ENCODE measurements at places on chromosomes 3 and 15.

GRCh38 chr15:52013151-52013791, 5.7 kb upstream of the MAPK6 start:
- DNase-seq: peak; percentile 41

- no peak for DNase-seq
Observed at GRCh38 chr3:71778353-71778752, 6.6 kb downstream of the PROK2 start.

DNA sequence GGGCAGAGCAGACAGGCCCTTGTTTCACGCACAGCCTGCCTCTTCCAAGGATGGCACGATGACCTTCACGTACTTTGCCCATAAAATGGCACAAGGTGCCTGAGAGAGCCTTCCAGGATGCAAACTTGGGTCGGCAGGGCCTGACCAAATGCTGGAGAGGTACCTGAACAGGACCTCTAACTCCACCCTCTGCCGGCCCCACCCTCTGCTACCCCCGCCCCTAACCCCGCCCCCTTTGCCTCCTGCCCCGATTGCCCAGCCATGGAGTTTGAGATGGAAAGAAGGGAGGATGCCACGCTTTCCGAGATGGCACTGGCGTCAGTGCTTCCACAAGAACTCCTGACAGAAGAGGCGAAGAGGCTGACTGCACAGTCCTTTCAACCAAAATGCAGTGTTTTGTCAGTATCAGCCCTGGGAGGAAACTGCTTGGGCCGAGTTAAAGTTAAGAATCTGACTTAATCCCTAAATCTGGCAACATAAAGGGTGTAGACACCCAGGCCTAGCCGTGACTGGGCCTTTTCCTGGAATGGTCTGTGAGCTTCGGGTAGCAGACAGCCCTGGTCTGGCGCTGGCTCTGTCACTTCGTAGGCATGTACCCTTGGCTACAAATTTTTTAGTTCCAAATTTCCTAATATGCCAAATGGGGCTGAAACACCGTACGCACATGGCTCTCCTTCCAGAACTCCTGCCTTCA, 230.3 kb upstream of the RGMA start:
- DNase-seq: no peak

GRCh38 chr3:32292085-32292796, 53.8 kb downstream of the CMTM8 start:
- no peak for DNase-seq

GRCh38 chr15:70023769-70024491, 73.8 kb downstream of the TLE3 start:
- DNase-seq: no peak

- DNase-seq: peak; percentile 61
Observed at GRCh38 chr15:70480196-70480856, 283.0 kb downstream of the UACA start.

- DNase-seq: no peak
Observed at GRCh38 chr3:141246224-141246957, 14.8 kb downstream of the PXYLP1 start.

- DNase-seq: no peak
Observed at GRCh38 chr3:112930771-112931170, 44.1 kb downstream of the CD200R1 start.

DNA sequence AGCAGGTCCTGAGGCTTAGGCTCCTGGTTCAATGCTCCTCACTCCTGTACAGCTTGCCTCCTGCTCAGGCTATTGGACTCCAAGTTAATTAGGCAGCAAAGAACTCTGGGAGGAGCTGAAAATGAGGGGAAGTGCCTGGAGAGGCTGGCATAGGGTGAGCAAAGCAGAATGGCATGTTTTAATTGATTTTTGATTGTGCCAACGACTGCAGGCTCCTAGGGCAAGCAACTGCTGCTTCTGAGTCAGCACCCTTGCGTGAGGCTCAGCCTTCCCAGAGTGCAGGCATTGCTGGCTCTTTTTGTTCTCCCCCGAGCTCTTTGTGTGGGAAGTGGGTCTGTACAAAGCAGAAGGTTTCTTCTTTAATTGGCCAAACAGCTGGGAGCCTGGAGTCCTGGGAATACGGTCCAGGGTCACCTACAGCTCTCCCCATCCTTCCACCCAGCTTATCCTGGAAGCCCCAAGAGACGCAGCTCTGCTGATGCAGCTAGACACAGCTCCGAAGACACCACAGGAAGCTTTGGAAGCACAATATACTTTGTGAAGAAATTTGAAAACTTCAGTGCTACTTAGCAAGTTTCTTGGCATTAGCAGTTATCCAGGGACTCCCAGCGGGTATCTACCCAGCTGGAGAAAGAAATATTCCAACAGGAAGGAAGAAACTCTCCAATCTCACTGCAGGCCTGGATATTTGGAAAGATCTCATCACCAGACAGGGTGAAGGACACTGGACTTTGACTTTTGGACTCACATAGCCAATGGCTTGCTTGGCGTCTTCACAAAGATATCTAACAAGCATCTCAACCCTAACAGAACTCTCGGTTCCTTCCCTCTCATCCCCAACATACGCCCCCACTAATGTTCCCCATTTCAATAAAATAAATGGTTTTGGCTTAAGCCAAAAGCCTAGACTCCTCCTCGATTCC, 76.8 kb downstream of the BDH1 start:
- no peak for DNase-seq

DNA sequence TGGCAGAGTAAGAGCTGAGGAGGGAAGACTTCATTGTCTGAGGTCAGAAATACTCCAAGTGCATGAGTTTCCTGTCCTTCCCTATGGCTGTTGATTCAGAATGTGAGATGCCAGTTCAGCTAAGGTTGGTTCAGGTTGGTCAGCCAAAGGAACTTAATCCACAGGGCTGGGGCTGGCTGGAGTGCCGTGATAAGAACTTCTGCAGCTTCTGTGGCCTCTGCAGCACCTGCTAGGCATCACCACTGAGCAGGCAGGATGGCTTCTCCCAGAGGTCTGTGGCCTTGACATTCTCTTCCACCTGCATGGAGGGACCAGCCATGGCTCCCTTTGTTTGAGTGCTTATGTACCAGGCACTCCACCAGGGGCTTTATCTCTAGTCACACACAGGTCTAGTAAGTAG, 109.5 kb upstream of the PLXNA1 start:
- no peak for DNase-seq

DNA sequence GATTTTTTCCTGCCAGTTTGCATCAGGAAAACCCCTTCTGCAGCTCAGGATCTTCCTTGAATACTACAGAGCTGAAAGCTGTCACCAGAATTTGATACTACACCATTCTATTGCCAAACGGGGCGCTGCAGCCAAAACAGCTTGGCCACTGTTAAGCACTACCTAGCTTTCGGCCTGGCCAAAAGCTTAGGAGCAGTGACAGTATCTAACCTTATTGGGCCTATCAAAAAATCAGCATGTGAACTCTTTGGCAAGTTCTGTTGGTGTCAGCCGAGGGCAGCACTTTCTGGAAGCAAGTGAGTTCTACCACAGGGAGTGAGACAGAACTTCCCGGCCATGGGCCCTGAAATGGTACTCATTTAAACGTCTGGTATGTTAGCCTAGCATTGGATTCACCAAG, 16.1 kb upstream of the GYG1 start:
- DNase-seq: no peak

DNA sequence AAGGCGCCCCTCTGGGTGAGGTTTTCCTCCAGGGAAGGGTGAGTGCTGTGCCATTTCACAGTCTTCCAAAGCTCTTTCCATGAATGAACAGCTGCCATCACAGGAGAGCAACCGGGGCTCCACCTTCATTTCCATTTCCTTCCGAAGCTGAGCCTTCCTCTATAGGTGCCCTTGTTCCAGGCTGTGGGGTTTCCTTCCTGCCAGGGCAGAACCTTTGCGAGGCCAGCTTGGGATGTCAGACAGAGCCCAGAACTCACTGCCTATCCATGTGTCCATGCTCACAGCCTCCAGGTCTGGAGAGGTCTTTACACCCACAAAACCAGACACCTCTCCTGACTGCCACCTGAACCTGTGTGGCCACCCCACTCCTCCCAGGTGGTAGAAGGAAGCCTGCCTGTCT, 49.2 kb downstream of the SLCO2A1 start:
- no peak for DNase-seq

DNA sequence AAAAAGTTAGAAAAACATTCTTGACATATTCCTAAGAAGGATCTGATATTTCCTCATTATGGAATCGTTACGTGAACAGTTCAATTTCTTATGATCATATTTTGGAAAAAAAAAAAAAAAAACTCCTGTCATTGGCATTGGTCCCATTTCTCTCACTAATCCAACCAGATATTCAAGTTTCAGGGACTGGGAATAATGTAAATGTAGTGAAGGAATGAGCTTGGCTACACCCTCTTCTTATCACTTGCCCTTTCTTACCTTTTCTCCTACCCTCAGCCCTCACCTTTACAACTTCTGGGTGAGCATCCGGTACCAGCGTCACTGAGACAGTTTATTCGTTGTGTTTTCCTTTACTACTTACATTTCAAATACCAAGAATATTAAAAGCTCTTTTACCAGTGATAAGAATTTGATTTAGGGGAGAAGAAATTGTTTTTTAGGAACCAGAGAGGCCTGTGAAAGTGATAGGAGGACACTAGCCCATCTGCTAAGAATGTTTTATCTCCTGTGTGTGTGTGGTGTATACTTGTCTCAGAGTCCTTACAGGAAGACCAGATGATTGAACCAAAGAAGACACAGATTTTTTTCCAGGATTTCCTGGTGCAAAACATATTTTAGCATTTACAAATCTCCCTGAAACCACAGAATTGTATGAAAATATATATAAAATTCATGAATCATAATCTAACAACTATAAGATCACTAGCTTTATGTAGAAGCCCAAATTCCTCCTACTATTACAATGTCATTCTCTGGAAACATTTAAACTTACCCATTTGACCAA, 946.7 kb downstream of the ZPLD1 start:
- no peak for DNase-seq

- peak; percentile 26 for DNase-seq
Observed at GRCh38 chr3:108818404-108818803, 4.2 kb upstream of the TRAT1 start.

- no peak for DNase-seq
Observed at GRCh38 chr3:150972366-150973071, at the start of gene CLRN1. TSS of gene CLRN1 (minus strand) at chr3:150972727. CDS start at chr3:150972708, 19 bp downstream.

DNA sequence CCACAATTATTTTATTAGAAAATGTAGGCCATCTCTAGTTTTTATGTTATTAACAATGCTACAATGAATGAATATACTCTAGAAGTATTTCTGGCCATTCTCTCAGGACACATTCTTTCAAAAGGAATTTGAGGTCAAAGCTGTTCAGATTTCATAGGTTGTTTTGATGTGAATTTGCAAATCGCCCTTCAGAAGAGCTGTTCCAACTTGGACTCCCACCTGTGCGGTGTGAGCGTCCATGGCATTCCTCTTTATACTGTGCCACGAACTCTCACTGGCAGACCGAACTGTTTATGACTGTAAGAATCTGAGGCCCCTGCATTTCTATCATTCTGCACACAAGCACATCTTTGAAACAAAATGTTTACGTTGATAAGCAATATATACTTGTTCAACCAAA, 18.6 kb upstream of the SLC24A5 start:
- DNase-seq: no peak

DNA sequence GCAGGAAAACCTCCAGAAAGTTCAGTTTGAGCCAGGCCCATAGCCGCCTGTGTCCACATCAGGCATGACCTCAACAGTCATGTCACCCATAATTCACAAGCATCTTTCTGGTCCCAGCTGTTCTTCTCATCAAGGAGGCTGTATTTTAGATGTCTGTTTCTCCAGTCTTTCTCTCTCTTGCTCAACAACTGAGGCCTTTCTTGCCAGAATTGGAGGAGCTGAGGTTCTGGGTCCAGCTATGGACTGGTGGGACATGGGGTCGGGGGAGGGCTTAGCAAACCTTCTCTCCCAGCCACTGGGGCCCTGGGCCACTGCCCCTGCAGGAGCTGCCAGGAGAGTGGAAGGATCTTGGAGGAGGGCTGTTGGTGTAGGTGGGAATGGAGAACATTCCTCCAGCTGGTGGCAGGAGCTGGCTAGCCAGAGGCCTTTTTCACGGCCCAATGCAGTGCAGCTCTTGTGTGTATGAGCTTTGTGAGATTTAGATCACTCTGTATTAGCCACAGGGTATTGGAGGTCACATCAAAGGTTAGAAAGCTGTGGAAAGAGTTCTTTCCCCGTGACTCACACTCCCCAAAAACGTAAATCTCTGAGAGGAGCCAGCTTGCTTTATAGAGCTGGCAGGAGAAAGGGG, 23.5 kb downstream of the MAGEF1 start:
- no peak for DNase-seq

GRCh38 chr3:189897406-189897805, 223.3 kb downstream of the P3H2 start:
- no peak for DNase-seq

DNA sequence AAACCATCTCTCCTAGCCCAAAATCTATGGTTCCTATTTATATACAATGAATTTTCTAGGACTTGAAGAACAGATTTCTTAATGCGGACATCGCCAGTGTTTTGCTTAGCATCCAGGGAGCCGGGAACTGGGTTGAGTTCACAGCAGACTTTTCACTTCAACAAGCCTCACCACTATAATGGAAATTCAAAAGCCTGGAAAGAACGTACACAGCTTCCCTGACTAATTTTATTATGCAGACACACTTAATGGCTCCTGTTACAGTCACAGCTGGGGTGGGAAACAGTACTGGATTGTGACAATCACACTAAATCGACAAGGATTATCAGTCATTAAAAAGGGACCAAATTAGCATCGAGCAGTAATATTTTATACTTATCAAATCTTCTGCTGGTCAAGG, 129.2 kb upstream of the BNIP2 start:
- no peak for DNase-seq

DNA sequence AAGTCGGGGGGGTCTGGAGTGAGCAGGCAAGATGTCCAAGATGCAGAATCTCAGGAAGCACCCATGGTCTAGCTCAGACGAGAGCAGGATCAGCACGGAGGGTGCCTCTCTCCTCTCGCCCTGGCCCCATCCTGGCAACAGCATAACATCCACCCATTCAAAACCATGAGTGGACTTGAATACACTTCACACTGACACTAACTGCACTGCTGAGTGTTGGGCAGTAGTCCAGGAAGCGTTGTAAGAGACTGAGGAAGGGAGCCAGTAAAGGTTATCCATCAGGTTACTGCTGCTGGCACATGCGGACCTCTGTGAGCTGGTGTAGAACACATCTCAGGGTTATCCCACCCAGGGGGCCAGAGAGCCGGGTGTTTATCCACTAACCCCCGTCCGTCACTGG, 131.0 kb upstream of the TOPAZ1 start:
- no peak for DNase-seq

- DNase-seq: no peak
Observed at GRCh38 chr3:141556034-141556433, 69.2 kb downstream of the RASA2 start.

All from GM10248 (cell line).